ENCODE measurements at places on chromosomes 3 and 15. TPM values are rescaled to one million over a fixed set of nuclear protein-coding genes. Genes with fewer than 3 reads are reported as not detected.

PRR20G gene
- 10.5 TPM for polyA plus RNA-seq

GRAMD2A gene
- polyA plus RNA-seq, result 3.1 TPM

RASGRF1 gene
- 3.3 TPM for polyA plus RNA-seq

TARS3 gene
- polyA plus RNA-seq, result 10.3 TPM

GPR149 gene
- polyA plus RNA-seq, result 0.61 TPM

C3orf20 gene
- 16.5 TPM for polyA plus RNA-seq
